ENCODE measurements at places on chromosomes 2 and 18.
A peak's percentile ranks its signal among the peaks of the same experiment; 100 is the strongest.

GRCh38 chr18:68033466-68033865, 516.9 kb upstream of the DSEL start:
- no peak for DNase-seq

DNA sequence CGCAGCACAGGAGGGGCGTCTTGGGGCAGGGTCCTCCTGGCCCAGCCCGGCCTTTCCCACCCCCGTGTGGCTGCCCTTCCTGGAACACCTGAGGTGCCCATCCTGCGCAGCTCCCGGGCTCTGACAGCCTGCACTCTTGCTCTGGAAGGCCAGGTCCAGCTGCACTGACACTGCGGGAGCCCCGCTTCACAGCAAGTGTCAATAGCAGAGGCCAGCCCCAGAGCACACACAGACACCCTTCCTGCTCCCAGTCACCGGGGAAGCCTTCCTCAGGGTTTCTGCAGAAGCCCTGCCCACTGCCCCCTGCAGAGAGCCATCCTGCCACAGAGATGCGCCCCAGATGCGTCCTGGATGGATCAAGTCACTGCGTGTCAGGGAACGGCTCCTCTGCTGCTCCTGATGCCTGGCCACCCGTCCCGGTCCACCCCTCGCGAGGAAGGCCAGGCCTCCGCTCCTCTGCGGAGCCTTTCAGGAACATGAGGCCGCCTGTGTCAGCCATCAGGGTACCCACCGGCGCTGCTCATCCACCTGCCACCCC, 519.2 kb upstream of the MYT1L start:
- DNase-seq: no peak

GRCh38 chr2:15745350-15745749, 153.7 kb downstream of the DDX1 start:
- no peak for DNase-seq

GRCh38 chr2:118913131-118913802, 28.7 kb upstream of the MARCO start:
- DNase-seq: no peak

GRCh38 chr2:109613081-109613921, 465 bp downstream of the SEPTIN10 start:
- no peak for DNase-seq

DNA sequence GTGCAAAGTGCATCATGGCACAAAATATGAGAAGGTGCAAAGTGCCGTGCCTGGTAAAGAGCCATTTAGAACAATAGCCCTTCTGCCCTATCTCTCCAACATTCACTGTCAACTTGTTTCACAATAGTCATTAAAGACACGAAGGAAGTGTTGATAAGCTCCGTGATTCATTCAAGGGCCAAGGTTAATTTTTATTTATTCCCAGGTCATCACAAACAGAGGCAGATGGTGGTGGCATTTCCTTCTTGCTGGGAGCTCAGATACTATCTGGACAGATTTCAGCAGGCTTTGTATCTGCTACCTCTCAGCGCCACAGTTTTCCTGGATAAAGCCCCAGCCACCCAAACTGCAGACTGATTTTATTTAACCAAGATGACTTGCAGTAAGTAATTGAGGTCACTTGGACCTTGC, 309.3 kb downstream of the ZNF521 start:
- DNase-seq: no peak

- no peak for DNase-seq
Measured at GRCh38 chr2:85564144-85564563, 2.9 kb upstream of the GGCX start.

- DNase-seq: no peak
Measured at GRCh38 chr2:15652801-15653200, 61.1 kb downstream of the DDX1 start.

DNA sequence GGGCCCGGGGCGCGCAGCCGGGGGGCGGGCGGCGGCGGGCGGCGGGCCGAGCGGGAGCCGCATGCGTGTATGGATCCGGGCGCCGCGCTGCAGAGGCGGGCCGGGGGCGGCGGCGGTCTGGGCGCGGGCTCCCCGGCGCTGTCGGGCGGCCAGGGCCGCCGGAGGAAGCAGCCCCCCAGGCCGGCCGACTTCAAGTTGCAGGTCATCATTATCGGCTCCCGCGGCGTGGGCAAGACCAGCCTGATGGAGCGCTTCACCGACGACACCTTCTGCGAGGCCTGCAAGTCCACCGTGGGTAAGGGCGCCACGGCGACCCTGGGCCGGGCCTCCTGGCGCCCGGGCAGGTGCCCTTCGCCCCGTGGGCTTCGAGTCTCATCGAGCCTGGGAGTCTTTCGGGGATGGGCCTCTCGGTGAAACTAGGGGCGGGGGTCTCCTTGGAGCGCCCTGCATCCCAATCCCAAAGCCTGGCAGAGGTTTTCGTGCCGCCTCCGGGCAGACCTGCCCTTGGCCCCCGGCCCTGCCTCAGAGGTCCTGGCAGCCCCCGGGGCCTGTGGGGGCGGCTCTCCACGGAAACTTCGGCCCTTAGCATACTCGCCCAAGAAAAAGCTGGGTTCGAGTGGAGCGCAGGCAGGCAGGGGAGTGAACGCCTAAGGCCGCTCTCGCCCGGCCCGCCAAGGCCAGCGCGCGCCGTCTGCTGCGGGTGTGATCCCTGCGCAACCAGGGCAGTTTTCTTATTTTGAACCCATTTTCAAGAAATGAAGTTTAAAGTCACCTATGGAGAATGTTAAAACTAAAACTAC, 622 bp downstream of the RAB12 start:
- DNase-seq: peak; percentile 7

Data from stimulated activated CD4-positive, alpha-beta T cell treated with anti-CD3 and anti-CD28 coated beads, Interleukin-4, amount 100 ng/mL, for 48 hours (primary cell).